ENCODE measurements at places on chromosomes 3 and 15.

DNA sequence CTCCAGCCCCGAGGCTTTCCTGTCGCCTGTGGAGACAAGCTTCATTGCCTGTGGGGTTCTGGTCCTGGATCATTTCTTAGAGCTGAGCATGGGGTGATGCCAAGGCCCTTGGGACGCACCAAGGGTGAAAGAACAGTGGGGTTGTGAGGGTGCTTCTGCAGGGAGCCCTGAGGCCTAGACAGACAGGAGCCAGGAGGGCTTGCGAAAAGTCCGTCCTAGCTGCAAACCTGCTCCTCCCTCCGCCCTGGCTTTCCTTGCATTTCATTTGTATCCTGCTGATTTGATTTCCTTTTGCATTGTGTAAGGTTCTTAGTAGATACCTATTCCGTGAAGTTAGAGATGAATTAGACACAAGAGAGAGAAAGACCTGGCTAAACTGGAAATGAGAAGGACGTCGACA, 286.9 kb upstream of the C2CD4B start:
- no peak for DNase-seq

DNA sequence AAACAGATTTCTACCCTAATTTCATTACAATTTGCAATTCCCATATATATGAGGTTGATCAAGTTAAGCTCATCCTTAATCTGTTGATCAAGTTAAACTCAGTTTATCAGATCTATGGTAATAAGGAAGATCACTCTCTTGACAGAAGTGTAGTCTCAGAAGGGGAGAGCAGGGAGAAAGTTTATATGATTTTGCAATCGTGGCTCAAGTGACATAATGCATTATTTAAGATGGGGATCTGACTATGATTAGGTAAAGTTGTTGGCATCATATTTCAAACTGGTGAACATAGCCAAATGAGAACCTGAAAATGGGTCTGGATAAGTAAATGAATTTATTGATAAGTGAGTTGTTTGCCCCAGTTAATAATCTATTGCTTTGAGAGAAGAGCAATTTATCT, 995.3 kb downstream of the OTOL1 start:
- no peak for DNase-seq

DNA sequence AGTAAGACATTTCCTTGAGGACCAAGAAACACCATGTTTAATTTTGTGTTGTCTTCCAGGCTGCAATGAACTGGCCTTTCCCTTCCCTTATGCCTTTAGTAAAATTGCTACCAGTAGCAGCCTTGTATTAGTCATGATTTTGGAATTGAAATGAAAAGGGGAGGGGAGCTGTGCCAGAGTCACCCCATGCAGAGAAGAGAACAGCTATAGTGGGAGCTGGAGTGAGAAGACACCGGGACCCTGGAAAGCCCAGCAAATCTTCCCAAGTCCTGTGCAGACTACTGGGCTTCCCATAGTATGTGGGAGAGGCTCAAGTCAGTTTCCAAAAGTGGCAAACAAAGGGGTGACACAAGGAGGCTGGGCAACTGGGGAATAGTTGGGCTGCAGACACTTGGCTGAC, 178.5 kb downstream of the NR1D2 start:
- no peak for DNase-seq

DNA sequence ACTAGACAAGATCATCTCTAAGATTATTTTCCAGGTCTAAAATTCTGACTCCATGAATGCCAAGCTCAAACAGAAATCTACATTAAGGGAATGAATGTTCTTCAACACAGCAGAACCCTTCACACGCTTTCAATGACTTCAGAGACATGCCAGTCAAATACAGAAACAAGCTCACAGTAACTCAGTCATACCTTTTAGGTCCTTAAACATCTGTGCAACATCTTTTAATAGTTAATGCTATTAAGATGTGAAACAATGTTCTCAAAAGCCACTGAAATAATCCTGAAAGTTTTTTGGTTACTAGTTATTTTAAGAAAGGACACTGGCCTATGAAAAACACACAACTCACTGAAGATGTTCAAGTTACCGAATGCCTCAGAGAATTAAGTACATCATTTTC, 2.5 kb downstream of the DLG1 start:
- DNase-seq = no peak

GRCh38 chr15:59290295-59291212, 82.1 kb downstream of the MYO1E start:
- no peak for DNase-seq

DNA sequence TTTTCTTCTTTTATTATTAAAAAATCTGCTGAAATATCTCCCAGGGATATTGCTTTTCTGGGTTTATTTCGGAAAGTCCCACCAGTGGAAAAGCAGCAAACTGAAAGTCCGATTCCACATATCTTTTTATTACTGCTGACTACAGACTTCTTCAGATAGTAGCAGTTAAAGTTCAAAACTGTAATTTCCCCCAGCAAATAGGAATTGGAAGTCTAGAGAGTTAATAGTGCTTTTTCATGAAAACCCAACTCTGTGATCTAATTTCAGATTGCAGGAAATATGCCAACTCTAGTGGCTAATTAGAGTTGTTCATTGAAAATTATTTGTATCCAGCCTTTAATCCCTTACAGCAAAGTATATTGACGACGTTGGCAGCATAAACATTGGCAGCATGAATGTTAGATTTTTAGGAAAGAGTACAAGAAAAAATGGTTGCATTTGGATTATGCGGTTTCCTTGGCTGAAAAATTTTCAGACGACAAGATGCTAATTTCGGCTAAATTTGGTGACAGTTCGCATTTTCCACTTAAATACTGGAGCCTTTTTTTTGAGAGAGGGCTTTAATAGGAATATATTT, 472.9 kb upstream of the CBLB start:
- no peak for DNase-seq

- no peak for DNase-seq
These were observed 210.8 kb downstream of the FMN1 start for GRCh38 chr15:32983679-32984078.

DNA sequence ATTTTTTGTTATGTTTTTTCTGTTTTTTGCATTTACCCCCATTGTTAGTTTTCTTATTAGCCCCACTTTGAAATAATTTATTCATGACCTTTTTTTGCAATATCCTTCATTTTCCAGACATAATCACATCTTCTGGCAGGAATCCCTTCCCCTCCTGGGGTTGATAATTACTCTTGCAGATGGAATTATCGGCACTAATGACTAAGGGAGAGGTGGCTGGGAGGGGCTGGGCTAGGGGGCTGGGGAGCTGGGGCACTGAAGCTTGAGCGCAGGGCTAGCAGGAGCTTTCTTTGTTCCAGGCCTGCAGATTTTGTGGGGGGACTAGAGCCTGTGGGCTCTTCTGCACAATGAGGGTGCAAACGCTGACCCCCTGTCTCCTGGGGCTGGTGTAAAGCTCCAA, 77.8 kb downstream of the RAB11A start:
- peak; percentile 46 for DNase-seq

DNA sequence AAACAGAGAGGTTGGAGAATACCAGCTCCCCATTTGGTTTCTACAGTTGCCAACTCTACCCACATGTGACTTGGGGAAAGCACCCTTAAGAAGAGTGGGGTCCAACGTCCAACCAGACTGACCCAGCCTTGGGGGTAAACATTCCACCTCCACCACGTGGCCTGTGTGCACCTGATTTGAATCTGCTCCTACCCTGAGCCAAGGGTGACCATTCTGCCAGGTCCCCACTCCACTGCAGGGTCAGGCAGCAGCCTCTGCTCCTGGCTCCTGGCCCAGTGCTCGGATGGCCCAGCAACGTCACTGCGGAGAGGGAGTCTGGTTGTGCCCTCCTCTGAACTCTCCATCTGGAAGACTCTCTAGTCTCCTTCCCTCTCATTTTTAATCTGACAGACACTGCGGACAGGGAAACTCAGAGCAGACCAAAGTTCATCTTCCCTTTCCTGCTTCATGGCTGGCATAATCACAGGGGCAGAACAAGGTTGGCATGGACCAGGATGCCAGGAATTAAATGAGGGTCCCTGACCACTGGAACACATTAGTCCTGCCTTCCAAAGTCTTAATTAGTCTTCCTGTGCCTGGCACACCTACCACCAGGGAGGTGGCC, 29.4 kb downstream of the FHIT start:
- DNase-seq = no peak

DNA sequence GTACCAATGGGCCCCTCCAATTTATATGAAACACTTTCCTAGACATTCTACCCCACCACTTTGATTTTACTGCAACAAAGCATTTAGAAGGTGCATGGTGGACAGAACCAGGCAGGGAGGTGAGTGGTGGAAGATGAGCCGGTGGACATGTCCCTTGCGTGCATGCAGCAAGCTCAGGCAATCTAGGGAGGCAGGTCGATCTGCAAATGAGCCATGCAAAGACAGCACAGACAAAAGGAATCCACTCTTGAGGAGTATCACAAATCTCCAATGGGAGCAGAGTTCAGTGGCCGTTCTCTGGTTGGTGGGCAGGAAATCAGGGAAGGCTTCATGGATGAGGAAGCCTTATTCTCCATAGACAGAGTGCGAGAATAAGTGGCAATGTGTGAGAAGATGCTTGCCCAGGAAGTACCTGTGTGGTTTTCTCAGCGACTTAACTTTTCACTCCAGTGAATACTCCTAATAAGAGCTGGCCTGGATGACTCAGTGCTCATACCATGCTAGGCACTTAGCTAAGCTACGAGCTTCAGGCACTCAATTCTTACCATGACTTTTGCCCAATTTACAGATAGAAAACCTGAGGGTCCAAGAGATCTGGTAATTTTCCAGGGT, 152.5 kb downstream of the FOXP1 start:
- DNase-seq = no peak

- no peak for DNase-seq
These were observed 9.1 kb upstream of the UTS2B start for GRCh38 chr3:191339316-191339917.

- peak; percentile 4 for DNase-seq
These were observed 22.4 kb upstream of the CELF6 start for GRCh38 chr15:72342385-72342784.

GRCh38 chr15:41640985-41641384, 19.2 kb upstream of the MGA start:
- DNase-seq = no peak

GRCh38 chr15:66938114-66938830, 127.1 kb upstream of the SMAD3 start:
- no peak for DNase-seq

Data from NCI-H1105 (cell line).